ENCODE measurements at places on chromosomes 2 and 18.

GRCh38 chr2:173775440-173775839 is 189.7 kb downstream of the SP3 start:
- no peak for DNase-seq

DNA sequence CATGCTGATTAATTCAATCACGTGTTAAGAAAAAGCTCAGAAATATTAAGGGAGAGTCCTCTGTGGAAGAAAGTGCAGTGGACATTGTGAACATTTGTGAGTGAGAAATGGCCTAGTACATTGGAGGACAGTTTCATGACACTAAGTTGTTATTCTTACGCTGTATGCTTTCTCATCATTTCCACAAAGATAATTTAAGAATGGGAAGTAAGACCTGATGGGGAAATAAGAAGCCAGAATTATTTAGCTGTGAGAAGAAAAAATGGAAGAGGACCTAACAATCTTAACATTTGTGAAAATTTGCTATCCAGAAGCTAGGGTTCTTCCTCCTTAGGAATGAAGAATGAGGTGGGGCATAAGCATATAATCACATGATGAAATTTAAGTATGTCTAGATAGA is 15.2 kb upstream of the RAPH1 start:
- DNase-seq, result no peak

DNA sequence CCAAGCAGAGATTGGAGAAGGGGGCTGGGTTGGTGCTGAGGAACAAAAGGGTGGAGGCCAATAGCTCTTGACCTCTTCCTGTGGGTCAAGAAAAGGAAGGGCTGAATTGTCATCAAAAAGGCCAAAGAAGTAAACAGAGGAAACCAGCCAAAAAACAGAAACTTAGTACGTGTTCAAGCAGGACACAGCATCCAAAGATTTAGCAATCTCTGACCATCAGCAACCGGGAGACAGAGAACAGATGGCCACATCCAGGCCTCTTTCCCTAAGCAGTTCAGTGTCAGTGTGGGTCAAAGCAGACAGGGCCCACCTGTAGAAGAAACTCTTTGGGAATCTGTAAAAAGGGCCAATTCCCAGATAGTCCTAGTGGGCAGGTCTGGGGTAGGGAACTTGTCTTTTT is 2.9 kb downstream of the DNPEP start:
- no peak for DNase-seq

DNA sequence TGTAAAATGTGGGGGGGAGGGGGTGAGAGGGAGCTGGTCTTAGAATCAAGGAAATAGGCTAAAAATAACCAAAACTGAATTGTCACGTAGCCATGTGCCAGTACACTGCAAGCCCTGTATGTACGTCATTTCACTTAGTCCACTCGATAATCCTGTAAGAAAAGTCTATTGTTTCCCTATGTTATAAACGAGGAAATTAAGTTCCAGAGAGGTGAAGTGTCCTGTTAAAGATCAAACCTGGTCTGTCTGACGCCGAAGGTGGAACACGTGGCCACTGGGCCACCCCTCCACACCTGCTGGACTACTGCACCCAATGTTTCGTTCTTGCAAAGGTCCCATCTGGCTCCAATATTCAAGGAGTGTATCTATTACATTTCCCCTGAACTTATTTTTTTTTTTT is 29.6 kb downstream of the TFCP2L1 start:
- no peak for DNase-seq

DNA sequence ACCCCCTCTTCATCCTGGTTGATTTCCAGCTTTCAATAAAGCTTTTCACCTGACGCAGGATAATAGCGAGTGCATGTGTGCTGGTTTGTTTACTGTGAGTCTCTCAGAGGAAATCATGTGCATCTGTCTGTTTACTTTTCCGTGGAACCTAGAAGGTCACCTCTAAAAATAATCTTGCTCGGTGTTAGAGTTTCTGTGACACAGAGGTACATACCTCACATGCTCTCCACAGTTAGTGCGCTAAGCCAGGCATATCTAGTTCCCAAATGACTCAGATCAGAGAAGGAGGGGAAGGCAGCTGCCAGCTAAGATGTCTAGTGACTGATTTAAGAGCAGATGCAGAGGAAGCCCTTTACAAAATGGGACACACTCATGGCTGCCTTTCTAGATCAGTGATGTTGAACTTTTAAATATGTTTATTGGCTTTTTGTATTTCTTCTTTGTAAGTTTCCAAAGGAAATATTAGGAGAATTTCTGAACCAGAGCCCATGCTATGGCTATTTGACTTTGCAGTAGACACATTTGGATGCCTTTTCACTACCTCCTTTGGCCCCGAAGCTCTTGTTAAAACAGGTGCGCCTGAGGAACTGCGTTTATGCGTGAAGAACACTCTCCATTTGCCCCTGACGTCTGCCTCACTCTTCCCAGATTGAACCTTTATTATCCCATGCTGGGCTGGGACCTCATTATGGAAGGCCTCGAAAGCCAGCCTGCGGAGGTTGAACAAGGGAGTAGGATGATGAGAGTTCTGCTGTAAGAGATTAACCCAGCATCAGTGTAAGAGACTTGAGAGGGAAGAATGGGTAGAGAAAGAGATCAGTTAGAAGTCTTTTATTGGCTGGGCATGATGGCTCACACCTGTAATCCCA is 145.6 kb downstream of the FAM161A start:
- DNase-seq, result no peak

DNA sequence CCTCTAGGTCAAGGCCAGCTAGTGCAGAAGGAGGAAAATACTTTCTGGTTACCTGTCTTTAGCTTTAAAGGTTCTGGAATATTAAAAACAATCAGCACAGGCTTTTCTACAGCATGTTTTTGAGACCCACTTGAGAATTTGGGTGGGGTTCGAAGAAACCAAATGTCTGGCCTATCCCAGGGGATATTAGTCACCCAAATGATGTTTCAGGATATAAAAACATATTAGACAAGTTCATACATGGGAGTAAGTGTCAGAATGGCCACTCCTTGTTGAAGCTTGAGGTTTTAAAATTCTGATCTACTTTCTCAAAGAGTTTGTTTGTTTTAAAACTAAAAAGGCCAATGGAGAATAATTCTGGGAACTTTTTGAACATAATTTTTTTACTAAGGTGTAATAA is 158.6 kb upstream of the DLX2 start:
- DNase-seq, result no peak

DNA sequence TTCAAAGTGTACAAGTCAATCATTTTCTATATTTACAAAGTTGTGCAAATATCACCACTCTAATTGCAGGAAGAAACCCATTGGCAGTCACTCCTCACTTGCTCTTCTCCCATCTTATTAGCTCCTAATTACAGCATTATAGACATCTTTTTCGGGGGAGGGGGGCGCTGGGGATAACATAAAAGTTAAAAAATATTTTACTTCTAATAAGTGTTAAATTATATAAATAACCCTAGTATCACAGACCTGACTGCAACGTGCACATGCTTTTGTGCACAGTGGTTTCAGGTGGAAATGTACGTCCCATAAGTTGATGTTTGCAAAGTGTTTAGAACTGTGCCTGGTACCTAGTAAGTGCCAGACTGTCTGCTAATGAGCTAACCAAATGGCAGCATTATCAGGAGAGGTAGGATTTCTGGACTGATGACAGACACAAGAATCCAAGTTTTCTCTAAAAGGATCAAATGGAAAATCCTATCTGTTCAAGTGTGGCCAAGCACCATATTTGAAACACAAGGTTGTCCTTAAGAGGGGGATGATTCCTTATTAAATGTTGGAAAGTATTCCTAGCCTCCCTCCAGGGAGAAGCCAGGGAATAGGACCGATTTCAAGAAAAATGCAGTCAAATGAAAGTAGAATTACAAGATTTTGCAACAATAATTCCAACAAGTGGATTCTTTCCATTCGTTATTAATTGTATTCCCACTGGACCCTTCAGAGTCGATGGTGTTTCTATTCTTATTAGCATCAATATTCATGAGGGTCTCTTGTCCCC is 70.0 kb downstream of the ACKR3 start:
- no peak for DNase-seq

GRCh38 chr2:37563375-37564015 is 107.9 kb downstream of the CDC42EP3 start:
- no peak for DNase-seq

DNA sequence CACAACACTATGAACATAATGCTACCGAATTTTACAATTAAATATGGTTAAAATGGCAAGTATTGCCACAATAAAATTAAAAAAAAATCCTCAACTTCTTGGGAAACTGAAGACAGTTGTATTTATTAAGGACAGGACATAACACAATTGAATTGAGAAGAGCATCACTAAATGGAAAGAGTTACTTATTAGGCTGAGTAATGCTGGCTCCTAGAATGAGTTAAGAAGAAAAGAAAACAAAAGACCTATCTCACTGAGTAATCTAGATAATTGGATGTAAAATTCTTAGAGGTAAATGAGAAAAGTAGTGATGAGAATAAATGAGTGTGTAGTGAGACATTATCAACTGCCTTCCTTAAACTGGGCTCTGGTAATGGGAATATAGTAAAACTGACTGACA is 121.7 kb downstream of the FSIP2 start:
- DNase-seq, result no peak

GRCh38 chr2:28583899-28584553 is 88.2 kb downstream of the PLB1 start:
- peak; percentile 59 for DNase-seq

- no peak for DNase-seq
These were observed 67.5 kb downstream of the RMDN2 start for GRCh38 chr2:37992601-37993000.
